ENCODE measurements at places on chromosomes 2 and 18.

DNA sequence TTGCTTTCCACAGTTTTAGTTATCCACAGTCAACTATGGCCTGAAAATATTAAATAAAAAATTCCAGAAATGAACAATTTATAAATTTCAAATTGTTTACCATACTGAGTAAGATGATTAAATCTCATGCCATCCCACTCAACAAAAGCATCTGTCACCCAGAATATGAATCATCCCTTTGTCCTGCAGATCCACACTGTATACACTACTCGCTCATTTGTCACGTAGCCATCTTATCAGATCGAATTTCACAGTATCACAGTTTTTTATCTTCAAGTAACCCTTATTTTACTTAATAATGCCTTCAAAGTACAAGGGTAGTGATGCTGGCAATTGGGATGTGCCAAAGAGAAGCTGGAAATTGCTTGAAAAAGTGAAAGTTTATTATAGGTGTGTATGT is 291.8 kb upstream of the LRATD1 start:
- DNase-seq, result no peak

- no peak for DNase-seq
Observed at GRCh38 chr18:36692921-36693332, 135.9 kb downstream of the TPGS2 start.

DNA sequence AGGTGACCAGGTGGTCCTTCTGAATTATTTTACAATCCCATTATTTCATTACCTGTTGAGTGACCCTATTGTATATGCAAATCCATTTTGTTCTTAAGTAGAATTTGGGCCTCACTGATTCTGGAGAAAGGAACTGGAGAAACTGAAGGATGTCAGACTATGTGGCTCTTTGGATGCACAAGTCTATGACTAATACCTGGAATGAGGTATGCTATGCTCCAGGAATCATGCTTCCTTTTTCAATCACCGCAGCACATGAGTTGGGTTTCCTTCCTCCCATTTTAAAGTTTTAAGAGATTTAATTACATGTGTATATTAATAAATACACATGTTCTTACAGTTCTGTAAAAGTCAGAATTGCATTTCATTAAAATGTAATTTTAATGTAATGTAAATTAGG is 253.9 kb upstream of the VWC2L start:
- DNase-seq, result no peak

DNA sequence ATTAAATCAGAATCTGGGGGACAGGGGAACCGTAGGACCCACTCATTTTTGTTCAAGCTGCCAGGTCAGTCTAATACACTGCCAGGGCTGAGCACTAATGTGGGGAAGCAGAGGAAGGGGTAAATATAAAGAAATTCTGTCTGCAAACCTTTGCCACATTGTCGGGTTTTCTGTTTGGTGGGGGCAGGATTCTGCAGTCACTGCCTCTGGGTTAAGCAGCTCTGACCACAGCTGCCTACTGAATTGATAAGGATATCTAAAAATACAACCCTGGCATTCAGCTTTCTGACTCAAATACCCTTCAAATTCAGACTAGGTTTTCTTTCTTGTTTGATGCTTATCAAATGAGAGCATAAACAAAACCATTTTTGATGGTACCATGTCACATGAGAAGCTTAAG is 6.0 kb downstream of the DNER start:
- DNase-seq, result no peak

GRCh38 chr18:76437011-76437410 is 58.0 kb downstream of the ZNF516 start:
- DNase-seq, result no peak

GRCh38 chr2:232890536-232890895 is 20.5 kb downstream of the SNORC start:
- DNase-seq, result no peak

DNA sequence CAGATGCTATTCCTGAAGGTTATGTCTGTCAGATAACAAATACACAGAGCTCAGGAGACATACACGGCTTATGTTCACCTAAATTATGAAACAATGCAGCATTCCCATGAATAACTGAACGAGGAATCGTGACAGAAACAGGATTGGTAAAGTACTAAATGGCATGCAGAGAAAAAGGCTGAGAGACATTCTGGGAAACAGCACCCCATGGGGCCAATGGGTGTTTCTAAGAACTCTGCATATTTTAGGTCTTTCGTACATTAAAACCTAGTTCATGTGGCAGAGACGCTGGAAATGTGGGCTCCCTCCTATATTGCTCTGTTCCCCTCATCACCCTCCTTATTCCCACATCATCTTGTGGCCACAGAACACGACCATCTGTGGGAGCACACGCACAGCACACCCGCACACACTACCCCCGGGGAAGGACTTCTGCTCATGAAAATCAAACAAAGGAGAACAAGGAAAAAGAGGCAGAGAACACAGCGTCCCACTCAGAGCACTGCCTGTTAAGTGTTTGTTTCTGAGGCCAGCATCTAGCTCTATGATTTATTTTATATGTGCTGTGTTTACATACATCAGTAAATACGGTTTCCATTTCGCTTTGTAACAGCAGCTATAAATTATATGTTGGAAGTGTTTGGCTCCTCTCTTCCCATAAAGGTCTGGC is 143.6 kb downstream of the AFF3 start:
- no peak for DNase-seq

- DNase-seq, result no peak
Observed at GRCh38 chr2:148586522-148587128, 57.9 kb upstream of the EPC2 start.

DNA sequence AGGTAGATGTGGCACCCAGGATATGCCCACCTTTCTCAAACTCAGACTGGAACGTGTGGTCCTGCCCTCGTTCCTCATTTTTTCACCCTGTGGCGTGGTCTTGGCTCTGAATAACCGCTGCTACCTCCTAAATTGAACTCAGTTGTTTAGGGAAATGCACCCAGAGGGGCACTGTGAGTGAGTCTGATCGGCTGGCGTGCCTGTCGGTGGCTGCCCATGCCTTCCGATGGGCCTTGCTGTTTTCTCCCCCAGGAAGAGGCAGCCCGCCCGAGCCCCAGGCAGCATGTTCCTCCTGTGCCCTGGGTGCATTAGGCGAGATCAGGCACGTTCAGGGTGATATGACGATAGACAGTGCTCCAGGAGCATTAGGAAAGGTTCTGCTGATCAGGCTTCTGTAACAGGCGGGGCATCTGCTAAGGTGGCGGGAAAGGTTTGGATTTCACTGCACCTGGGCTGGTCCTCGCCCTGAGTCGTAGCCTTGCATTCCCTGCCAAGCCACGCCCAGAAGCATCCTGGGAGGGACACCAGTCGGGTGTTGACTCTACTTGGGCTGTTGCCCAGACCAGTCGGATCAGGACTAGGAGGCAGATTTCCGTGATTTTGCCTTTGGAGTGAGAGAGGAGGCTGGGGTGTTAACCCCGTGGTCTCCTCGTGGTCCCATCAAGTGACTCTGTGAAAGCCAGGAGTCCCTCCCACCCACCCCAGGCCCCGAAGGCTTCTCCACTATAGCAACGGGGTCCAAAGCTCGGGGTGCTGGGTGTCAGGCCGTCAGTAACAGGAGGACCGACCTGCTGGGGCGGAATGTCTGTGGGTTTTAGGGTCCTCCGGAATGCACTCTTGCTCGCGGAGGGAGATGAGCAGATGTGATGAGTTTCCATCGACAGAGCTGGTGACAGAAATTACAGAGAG is 75.1 kb downstream of the SH3BP4 start:
- no peak for DNase-seq

- no peak for DNase-seq
Observed at GRCh38 chr2:32061973-32062861, 1.1 kb upstream of the SPAST start.
